G401 (cell line): ENCODE measurements at places on chromosomes 6 and 20. TPM values are rescaled to one million over a fixed set of nuclear protein-coding genes. Genes with fewer than 3 reads are reported as not detected.

GRCh38 chr6:106608080-106608668 is 21.1 kb downstream of the RTN4IP1 start:
- peak; percentile 21 for DNase-seq

- no peak for DNase-seq
These were observed 25.2 kb downstream of the TFAP2B start for GRCh38 chr6:50843842-50844241.

- DNase-seq = no peak
These were observed 53.3 kb upstream of the EPB41L1 start for GRCh38 chr20:36101192-36101591.

TMEM151B gene
- total RNA-seq = 14.3 and 14.6 TPM in 2 replicates

GPX5 gene
- not detected in 2 replicates for total RNA-seq

HSPA1B gene
- 201 and 209 TPM in 2 replicates for total RNA-seq
